PC-9 (cell line): ENCODE measurements at places on chromosomes 7 and 10. TPM values are rescaled to one million over a fixed set of nuclear protein-coding genes. Genes with fewer than 3 reads are reported as not detected.

Gene KLLN
- 0.30 and 0.57 TPM in 2 replicates for total RNA-seq

Gene C7orf25
- total RNA-seq, result 4.9 and 7.3 TPM in 2 replicates

Gene CYP2W1
- 0.63 TPM in 1 of 2 replicates, not detected in the other for total RNA-seq

GRCh38 chr7:67743501-67743900, 746.9 kb downstream of the TYW1 start:
- DNase-seq, result no peak
- H3K4me1 ChIP-seq, result no peaks in the 10 kb centered on the region
- H3K27ac ChIP-seq, result no peak overlapping the region

Gene PTF1A
- not detected in 2 replicates for total RNA-seq

DNA sequence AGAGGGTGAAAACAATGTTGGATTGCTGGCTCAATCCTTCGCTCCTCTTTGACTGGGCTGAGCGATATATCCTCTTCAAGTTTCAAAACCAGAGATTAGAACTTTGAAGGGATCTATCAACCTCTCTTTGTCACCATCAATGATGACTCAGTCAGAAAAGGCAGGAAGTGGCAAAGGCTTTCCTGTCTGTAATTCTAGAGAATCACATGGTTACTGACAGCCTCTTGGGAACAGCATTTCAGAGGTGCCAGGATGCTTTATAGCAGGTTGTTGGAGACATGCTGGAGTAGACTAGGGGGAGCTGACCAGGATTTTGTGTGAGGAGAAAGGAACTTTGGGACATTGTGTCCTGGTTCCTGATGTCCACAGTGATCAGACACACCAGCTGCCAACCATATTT, 81.3 kb downstream of the PRKCQ start:
- H3K4me3 ChIP-seq, result no peak overlapping the region
- no peak overlapping the region for H3K27ac ChIP-seq
- peaks cover 4% of the 10 kb centered on the region; the same call in 1 of the 2 replicates for H3K4me1 ChIP-seq
- no peak for DNase-seq
- no peaks in the 10 kb centered on the region for H3K27me3 ChIP-seq

DNA sequence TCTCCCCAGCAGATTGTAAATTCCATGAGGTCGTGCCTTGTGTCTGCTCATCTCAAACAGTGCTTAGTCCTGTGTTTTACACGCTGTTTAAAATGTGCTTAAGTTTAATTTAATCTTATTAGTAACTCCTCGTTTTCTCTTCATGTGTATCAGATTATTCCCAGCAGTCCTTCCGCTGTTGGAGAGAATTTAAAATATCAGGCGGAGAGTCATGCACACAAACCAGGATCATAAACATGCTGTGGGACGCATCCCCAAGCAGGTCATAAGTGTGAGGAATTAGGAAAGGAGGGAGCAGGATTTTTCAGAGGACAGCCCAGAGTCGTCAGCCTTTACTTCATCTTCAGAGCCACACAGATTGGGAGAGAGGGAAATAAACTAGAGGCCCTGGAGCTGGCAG, 4.2 kb upstream of the SORBS1 start:
- no peak overlapping the region for H3K27ac ChIP-seq
- no peak overlapping the region for H3K4me3 ChIP-seq
- no peaks in the 10 kb centered on the region for H3K4me1 ChIP-seq
- DNase-seq, result no peak

DNA sequence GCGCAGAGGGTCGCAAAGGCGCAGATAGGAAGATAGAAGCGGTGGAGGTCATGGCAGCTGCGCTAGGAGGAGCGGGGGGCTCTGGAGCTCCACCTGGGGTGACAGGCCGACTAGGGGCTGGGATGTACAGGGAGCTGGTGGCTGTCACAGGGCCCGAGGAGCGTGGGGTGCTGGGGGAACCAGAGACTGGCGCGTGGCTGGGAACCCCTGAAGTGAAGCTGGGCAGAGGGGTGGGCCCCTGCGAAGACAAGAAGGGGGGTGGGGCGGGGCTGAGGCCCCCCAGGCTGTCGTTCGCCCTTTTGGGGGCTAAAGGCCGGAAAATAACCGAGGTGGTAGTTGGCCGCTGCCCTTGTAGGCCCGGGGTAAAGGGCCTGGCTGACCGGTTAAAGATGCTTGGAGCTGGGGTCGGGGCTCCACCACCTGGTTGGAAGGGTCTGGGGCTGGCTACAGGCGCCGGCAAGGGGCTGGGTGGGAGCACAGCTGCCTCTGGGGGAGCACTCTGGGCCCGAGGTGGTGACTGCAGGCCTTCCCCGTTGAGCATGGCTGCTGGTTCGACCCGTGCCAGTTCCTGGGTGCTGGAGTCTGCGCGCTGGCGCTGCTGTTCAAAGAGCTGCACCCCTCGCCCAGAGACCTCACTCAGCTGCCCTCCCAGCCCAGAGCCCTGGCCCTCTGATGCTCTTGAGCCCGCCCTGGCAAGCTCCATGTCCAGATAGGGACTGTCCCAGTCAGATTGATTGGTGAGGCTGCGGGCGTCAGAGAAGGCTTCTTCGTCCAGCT, 6.8 kb upstream of the MYOZ1 start:
- no peak overlapping the region for H3K4me3 ChIP-seq
- no peak for DNase-seq
- H3K27ac ChIP-seq, result no peak overlapping the region
- H3K4me1 ChIP-seq, result no peaks in the 10 kb centered on the region
- H3K36me3 ChIP-seq, result no peaks in the 10 kb centered on the region

DNA sequence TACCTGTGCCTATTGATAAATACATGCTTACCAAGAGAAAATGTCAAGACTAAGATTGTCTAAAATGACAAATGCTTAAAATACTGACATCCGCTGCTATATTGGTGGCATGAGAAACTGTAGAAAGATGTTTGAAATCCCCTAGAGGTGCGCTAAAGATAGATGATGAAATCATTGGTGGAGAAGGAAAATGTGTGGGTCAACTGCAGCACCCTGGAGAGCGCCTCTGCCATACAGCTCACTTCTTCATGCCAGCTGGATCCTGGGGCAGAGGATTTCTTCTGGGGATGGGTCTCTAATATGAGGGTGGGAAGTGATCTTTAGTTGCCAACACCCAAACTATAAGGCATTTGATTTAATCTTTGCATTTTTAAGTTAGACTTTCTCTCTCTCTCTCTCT, 680.4 kb upstream of the POM121L12 start:
- DNase-seq, result no peak
- no peaks in the 10 kb centered on the region for H3K27me3 ChIP-seq
- H3K36me3 ChIP-seq, result no peaks in the 10 kb centered on the region
- H3K4me1 ChIP-seq, result no peaks in the 10 kb centered on the region
- H3K27ac ChIP-seq, result no peak overlapping the region
- no peak overlapping the region for H3K4me3 ChIP-seq

Gene FFAR4
- total RNA-seq, result 0.25 TPM in 1 of 2 replicates, not detected in the other
